ENCODE measurements at places on chromosomes 3 and 15.

- no peak for DNase-seq
These were observed 610.5 kb upstream of the ZNF385D start for GRCh38 chr3:22361521-22361920.

DNA sequence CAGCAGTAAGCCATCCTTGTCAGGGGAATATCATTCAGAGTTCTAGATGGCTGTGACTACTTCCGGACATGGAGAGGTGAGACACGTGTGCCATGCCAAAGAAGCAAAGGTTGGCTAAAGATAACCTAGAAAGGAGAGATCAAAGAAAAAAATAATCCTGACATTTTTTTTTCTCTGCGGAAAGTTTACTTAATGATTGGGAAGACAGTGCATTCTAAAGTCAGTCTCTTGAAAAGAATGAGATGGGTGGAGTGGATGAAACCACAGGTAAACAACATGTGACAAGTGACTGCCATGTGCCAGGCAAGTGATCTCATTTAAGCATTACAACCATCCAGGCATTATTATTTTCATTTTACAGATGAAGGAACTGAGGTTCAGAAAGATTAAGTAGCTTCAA lies 436.6 kb downstream of the SOX2 start:
- DNase-seq: no peak

GRCh38 chr3:141456301-141456625 lies 30.6 kb upstream of the RASA2 start:
- DNase-seq: no peak

- no peak for DNase-seq
These were observed 435.3 kb upstream of the KCNMB2 start for GRCh38 chr3:178100908-178101307.

DNA sequence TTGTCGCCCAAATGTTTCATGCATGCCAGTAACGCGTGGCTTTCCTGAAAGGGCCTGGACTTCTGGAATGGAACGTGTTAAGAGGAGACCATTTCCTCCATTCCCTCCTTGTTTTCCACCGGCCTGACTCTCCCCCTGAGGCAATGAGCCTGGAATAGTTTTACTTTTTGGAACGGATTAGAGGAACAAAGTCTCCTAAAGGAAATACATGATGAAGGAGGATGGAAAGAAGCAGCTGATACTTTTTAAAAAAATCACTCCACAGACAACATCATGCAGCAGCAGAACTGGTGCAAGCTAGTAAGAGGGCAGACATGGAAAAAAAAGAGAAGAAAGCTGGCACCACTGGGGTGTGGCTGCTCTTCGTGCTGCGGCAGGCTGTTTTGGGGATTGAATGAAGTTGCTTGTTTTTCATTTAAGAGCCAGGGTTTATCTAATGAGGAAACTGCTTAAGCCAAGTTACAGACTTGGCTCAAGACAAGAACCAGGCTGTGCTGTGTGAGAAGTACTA lies 3.6 kb upstream of the KBTBD12 start:
- DNase-seq: no peak

DNA sequence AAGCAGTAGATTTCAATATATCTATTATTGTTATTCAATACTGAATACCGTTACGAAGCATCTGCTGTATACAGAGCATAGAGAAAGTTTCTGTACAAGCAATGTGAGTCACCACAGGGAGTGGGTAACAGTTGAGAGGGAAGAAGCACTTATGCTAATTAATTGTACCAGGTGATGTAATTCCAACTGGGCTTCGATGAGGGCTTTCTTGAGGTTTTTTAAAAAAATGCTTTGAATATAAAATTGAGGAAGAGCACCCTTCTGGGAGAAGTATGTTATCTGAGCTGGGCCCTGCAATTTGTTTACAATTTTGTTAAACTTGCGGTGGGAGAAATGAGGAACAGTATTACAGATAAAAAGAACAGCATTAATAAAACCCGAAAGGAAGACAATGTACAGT lies 197.9 kb downstream of the TPRG1 start:
- no peak for DNase-seq

DNA sequence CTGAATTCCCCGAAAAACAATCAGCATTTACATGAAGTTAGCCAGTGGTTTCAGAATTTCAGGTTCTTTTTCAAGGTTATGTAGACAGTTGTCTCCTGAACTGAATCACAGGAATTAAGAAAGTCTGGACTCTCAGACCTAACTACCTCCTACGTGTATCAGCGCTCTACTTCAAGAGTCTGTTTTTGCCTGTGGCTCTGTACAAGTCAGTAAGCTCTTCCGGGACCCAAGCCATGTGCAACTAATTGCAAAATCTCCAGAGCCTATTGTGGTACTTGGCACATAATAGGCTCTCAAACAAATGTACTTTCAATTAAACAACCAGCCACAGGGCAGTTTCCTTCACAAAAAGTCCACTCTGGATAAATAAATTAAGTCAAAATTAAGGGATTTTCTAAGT lies 414.2 kb downstream of the PDCD6IP start:
- no peak for DNase-seq

- DNase-seq: no peak
These were observed 109.9 kb downstream of the PDCD6IP start for GRCh38 chr3:33908250-33908851.

DNA sequence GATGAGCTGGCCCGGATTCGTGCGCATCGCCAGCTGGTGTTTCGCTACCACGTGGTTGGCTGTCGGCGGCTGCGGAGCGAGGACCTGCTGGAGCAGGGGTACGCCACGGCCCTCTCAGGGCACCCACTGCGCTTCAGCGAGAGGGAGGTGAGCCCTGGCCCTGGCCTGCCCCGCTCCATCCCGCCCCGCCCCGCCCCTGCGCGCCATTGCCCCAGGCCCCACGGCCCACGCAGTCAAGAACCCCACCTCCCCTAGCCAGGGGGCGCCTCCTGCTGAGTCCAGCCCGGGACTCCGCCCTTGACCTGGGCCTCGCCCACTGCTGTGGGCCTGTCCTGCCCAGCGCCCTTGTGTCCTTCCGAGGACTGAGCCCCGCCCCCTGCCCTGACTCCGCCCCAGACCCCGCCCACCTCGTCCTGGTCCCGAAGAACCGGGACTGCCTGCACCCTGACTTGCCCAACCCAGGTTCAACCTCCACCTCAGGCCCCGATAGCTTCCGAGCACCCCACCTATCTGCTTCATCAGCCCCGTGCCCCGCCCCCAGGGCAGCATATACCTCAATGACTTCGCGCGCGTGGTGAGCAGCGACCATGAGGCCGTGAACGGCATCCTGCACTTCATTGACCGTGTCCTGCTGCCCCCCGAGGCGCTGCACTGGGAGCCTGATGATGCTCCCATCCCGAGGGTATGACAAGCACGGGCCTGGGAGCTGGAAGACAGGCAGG lies 14.8 kb downstream of the NT5DC2 start:
- DNase-seq: no peak

DNA sequence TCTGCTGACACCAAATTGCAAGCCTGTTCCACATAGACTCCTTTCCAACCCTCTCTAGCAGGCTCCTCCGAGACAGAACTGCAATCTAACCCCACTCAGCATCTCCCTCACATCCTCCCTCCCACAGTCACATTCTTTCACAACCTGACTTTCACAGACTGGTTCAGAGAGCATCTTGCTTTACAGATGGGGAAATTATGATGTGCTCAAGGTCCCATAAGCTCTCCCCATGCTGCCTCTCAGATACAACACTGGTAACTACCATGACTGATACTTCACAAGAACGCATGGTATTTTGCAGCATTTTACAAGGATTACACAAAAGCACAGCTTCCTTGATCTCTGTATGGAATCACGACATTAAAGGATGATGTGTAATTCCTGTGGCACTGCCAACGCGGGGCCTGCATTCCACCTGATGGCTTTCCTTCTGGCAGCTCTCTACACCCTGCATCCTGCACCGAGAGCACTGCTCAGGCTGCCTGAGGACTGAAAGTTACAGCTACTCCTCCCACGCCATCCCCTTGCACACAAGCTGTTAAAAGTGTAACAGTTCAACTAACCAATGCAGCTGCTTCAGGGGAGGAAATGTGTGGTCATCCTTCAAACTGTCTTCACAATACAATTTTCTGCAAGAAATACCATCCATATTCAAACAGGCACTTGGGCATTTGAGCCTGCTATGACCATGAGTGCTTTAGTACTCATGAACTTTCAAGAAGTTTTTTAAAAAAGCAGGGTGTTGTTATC lies 27.6 kb downstream of the TBC1D2B start:
- no peak for DNase-seq

GRCh38 chr3:195699388-195699771 lies 21.4 kb upstream of the MUC20 start:
- no peak for DNase-seq

DNA sequence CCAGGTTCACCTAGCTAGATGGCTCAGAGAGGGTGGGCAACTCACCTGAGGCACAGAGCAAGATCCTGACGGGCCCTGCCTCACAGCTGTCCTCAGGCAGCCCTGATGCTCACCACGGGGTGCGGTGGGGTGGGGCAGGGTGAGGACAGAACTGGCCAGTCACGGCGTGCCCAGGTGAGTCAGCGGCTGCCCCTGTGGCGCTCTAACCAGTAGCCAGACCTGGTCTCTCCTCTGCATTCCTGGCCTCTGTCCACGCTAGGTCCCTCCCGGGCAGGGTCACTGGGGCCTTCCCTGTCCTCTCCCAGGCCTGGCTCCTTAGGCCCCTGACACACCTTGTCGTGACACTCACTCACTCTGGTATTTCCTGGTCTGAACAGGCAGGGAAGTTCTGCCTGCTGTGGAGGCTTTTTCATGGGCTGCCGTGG lies 901 bp downstream of the ALS2CL start:
- no peak for DNase-seq

- DNase-seq: no peak
These were observed 181.7 kb upstream of the SYNPR start for GRCh38 chr3:63096248-63097058.

DNA sequence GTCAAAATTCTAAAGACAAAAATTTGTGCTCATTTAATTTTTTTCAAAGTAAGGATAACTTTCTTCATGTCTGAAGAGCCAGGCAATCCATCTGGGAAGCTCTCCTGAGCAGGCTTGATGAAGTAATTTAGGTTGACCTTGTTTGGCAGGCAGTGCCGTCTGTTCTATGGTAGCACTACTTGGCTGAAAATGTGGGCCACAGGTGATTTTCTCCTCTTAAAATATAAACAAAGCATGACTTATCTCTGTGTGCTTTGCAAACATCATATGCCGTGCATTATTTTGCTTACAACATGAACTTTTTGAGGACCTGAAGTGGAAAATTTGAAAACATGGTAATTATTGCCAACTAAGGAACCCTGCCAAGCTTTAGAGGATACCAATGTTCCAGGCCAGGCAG lies 143.2 kb downstream of the RAP2B start:
- DNase-seq: no peak

- DNase-seq: no peak
These were observed 32.3 kb downstream of the SRP14 start for GRCh38 chr15:40006646-40007045.

DNA sequence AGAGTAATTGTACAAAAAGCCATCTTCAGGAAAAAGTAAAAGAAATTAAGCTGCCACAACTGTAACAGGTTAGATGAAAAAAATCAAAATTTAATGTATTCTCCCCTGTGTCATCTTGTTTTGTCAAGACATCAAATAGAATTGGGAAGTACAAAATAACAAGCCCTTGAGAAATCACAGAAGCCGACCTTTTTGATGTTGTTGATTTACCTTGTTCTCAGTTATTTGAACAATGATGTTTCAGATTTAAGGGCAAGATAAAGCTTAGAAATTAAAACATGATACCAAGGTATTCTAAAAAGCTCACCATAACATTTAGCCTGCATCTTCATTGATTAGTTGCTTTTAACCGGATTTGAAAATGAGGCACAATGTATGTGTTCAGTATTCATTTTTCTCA lies 523.0 kb downstream of the FOXP1 start:
- no peak for DNase-seq

DNA sequence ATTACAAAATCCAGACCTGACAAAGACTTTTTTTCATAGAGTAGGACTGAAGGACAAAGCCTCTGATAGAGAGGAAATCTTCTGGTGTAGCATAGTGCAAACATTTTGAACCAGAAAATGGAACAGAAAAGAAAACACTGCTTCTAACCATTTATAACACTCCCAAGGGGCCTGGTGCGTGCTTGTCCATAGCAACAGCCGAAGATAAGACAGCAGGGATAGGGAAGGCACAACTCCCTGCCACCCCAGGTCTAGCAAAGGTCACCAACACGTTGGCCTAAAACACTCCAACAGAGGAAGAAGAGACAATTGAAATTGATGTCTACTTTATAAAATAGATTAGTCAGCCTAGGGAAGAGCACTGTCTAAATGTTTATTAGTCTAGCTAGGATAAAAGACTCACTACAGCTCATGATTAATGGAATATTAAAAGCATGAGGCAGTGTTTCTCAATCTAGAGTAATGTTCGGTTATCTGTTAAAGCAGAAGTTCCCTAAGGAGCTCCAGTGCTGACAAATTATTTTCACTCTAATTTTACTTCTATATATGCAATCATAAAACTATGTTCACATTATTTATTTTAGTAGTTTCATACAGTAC lies 145.2 kb downstream of the P3H2 start:
- DNase-seq: no peak

DNA sequence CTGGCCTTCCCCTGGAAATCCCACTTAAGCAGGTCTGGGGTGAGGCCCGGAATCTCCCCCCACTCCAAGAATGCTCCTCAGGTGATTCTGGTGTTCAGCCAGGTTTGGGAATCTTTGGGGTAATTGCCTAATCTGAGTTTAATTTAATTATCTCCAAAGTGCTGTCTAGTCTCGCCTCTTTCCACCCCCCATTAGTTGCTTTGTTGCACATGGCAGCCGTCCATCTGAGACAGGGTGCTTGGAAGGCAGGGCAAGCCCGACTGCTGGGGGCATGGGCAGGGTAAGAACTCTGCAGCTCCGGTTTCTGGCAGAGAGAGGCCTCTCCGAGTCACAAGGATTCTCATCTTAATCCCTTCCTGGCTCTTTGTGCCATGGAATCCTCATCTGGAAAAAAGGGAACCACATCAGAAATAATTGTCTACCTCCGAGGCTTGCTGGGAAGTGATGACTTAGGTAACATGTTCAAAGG lies 15.0 kb downstream of the IL17RD start:
- DNase-seq: no peak

DNA sequence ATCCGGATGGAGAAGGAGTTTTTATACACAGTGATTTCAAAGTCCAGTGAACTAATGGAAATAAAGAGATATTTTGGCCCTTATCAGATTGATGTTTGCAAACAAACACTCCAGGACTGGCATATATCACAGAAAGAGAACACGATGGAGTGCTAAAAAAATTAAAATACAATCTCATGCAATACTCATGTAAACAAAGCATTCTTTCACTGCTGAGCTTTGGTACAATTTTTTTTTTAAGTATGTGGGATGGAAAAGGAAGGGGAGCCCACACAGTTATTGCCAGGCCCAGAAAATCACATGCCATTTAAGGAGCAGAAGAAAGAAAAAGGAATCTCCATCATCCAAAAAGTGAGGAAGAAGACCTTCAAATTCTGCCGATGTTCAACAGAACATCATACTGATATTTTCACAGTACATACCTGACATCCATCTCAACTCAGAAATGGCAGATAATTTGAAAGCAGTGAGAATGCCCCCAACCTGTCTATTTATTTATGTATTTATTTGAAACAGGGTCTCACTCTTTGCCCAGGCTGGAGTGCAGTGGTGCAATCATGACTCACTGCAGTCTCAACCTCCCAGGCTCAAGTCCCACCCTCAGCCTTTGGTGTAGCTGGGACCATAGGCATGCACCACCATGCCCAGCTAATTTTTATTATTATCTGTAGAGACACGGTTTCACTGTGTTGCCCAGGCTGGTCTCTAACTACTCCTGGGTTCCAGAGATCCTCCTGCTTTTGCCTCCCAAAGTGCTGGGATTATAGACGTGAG lies 107.5 kb upstream of the SLC2A2 start:
- no peak for DNase-seq
